Dorsolateral prefrontal cortex (tissue), 122 donors: ENCODE measurements at places on chromosomes 2 and 18. TPM values are rescaled to one million over a fixed set of nuclear protein-coding genes. Genes with fewer than 3 reads are reported as not detected.

GRCh38 chr18:29853126-29853525, 1189.4 kb downstream of the DSC3 start:
- no peak for DNase-seq

GRCh38 chr18:32469190-32469651, 1.5 kb downstream of the GAREM1 start:
- DNase-seq, result peak; percentile 71

DNA sequence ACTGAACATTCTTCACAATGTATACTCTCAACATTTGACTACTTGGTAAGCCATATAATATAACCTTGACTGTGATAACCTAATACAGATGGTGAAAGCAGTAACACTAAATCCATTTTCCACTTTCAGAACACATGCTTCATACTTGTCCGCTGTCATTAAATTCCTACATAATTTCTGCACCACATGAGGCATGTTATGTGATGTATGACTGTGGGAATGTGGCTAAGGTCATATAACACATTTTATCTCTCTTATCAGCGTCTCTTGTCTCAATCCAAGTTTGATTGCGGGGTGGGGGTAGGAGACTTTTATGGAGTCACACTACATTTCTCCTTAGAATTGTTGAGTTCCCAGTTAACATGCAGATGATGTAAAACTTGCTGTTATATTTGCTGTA, 110.9 kb downstream of the MTCL1 start:
- DNase-seq, result no peak

GRCh38 chr2:158049129-158049855, 52.4 kb upstream of the UPP2 start:
- no peak for DNase-seq

DNA sequence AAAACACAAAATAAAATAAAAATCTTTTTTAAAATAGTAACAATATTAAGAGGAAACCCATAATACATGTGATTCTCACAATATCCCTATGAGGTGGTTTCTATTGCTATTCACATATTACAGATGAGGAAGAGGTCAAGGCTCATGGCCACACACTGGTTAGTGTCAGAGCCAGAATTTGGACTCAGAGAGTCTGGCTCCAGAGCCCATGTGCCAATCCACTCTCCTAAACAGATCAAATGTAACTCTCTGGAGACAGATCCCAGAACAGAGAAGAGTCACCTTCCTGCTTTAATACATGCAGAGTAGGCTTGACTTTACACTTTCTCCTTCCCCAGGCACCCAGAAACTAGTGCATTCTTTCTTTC, 10.1 kb upstream of the SLC11A1 start:
- no peak for DNase-seq

SPRED2 gene
- 43.8 TPM for total RNA-seq

CLHC1 gene
- total RNA-seq, result 19.4 TPM

SERPINB2 gene
- total RNA-seq, result not detected

KCNG2 gene
- total RNA-seq, result 1.7 TPM

PARD3B gene
- total RNA-seq, result 13.1 TPM
